ENCODE measurements at places on chromosomes 5 and 9.

DNA sequence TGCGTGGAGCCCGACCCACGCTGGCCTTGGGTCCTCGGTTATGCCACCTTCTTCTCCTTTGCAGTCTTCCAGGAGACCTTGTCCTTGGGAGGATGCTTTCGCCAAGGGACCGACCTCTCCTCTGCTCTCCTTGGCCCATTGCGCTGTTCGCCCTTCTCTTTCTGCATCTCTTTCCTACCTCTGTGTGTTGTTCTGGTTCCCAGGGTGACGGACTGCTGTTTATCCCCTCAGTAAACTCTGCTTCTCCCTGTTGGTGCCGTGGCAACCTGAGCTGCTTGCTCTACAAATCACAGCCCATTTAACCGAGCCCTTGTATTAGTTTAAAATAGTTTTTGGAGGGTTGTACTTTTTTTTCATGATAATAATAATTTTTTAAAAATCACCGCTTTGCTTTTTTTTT, 97.9 kb downstream of the DAPK1 start:
- no peak for DNase-seq

- DNase-seq, result no peak
Measured at GRCh38 chr9:132585954-132586829, 3.8 kb downstream of the BARHL1 start.

- DNase-seq, result no peak
Measured at GRCh38 chr5:60339691-60340201, 360.2 kb downstream of the DEPDC1B start.

DNA sequence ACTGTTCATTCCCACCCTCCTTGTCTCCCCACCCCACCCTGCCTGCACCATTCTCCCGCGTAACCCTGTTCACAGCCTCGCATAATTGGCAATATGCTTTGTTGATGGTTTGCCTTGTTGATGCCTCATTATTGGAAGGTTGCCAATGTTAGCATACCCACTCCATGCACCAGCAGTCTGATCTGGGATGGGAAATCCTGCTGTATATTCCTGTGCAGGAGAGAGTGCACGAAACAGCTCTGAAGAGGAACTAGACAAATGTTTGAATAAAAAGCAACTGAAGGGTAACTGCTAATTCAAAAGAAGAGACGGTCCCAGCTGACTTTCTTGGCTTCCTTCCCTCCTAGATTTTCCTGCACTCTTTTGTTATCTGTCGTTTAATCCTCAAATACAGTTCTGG, 271.7 kb upstream of the TLE4 start:
- no peak for DNase-seq
